ENCODE measurements at places on chromosomes 6 and 20.

- peak; percentile 20 for DNase-seq
Measured at GRCh38 chr6:91718198-91718597, 1131.3 kb upstream of the MAP3K7 start.

- peak; percentile 74 for DNase-seq
Measured at GRCh38 chr20:48718786-48719578, 108.8 kb downstream of the PREX1 start.

GRCh38 chr20:41776421-41776820 is 158.2 kb upstream of the CHD6 start:
- no peak for DNase-seq

- DNase-seq, result no peak
Measured at GRCh38 chr6:163207431-163208383, 206.8 kb upstream of the QKI start.

GRCh38 chr20:46375771-46376170 is 30.6 kb downstream of the ELMO2 start:
- no peak for DNase-seq

GRCh38 chr20:57003012-57003411 is 263.4 kb downstream of the BMP7 start:
- no peak for DNase-seq

GRCh38 chr20:50567860-50568548 is 57.8 kb downstream of the PTPN1 start:
- DNase-seq, result no peak

DNA sequence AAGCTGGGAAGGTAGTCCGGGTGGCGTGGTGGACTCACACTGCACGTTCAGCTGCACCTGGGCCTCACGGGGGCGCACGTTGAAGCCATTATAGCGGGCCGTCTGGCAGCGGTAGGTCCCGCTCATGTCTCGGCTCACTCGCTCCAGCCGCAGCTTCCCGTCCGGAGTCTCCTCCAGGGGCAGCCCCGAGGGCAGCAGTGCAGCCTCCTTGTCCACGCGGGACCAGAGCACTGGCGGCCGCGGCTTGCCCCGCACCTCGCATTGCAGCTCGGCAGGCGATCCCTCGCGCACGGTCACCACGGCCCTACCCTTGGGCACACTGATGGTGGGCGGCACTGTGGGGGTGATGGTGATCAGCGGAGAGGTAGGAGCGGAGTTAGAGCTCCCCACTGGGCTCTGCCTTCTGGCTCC is 47.6 kb downstream of the MDGA1 start:
- peak; percentile 19 for DNase-seq

DNA sequence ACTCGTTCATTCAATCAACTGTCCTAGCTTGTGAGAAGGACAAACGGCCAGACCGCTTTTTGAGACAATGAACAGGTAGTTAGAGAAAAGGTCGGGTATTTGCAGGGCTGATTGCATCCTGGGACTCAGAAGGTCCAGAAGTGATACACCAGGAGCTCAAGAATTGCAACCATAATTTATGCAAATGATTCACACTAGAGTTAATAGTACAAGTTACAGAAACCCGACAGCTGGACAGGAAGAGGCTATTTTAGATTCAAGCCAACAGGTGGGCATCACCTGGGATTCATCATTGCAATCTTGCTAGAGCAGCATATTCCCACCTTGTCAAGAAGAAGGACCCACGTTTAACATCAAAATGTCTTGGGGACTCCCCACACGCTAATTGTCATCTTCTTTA is 83.5 kb downstream of the TNFAIP3 start:
- peak; percentile 56 for DNase-seq

- no peak for DNase-seq
Measured at GRCh38 chr6:159892053-159892452, 1.3 kb downstream of the MAS1 start.

DNA sequence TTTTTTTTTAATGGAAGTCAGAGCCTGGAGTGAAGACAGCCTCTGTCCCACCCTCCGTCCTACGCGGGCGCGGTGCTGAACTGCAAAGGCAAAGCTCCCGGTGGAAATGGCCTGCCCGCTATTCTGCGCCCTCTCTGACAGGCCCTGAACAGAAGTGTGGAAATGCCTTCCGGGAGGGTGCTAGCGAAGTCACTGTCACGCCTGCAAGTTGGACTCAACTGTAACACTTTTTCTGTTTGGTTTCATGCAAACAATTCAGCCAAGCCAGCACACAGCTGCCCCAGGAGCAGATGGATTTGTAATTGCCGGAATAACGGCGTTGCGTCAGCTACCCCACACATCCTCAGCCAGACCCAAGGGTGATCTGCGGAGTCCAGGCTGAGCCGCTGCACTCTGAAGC is 107.6 kb downstream of the PSMB1 start:
- no peak for DNase-seq

DNA sequence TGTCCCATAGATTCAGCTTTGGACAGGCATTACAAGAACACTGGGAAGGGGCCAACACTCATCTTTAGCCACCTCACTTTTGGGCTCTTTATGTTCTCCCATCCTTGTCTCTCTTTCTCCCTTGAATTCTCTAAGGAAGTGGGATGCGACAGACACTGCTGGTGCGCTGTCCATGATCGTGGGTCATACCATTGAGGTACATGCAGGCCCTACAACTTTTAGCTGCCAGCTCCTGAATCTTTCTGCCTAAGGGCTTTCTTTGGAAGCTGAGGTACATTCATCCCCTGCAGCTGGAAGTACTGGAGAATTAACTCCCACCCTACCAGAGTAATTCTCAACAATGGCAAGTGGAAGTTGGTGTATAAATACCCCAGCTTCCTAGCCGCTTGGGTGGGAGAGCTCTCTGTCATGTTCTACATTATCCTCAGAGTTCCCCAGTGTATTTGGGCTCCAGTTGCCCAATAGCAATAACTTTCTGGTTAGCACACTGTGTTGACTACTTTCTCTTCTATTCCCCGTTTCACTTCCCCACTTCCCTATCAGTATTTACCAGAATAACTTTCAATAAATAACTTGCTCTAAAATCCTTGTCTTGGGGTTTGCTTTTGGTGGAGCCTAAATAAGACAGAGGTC is 309.4 kb upstream of the RNF24 start:
- no peak for DNase-seq

GRCh38 chr6:141451181-141451510 is 681.6 kb upstream of the GJE1 start:
- no peak for DNase-seq

GRCh38 chr6:53539561-53539960 is 5.3 kb downstream of the GCLC start:
- no peak for DNase-seq

DNA sequence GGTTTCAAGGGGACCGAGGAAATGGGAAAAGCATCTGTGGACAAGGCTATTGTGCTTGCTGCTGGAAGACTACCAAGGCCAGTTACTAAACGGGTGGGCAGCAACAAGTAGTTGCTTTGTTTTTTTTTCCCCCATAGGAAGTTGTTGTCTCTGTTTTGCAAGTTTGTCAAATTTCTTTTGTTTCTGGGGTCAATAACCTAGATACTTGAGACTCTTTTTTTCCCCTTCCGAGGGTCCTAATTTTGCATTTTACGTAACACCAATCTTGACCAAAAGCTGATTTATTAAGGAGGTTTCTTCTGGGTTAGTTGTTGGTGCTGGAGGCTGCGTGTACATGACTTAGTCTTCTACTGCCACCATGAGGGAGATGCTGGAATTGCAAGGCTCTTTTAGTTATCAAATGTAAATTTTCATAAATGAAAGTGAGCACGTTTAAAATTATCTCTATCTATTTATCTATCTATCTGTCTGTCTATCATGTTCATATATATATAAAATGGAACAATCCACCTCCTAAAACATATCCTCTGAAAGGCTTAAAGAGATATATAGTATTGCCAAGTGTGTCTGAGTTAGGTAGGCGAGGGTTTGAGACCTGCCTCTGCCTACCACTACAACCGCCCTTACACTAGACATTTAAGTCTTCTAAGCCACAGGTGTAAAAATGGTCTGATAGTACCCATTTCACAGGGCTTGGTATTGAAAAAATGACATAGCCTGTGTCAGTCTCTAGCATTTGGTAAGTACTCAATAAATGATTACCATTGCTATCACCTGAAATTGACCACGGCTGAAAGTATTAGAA is 60.2 kb downstream of the GCLC start:
- DNase-seq, result peak; percentile 79

DNA sequence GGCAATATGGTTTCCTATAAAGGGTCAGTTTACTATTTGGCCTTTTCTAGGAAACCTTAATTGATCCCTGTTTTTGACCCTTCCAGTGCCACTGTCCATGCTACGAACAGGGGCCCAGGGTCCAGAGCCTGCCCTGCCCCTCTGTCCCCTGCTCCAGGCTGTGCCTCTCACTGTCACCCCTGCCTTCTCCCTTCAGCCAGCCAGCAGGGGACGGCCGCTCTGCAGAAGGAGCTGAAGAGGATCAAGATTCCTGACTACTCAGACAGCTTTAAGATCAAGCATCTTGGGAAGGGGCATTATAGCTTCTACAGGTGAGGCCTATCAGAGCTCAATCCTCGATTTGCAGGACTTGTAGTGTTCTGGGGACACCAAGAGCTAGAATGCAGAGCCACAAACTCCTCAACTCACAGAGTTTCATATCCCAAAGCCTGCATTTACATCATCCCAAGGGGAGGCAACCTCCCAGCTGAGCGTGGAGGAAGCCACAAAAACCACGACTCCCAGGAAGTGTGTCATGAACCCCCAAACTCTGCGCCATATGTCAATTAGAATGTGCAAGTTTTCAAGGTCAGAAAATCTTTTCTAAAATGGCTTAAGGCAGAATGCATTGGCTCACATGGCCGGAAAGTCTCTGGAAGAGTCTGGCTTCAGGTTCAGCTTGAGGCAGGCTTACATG is 3.6 kb downstream of the BPI start:
- no peak for DNase-seq

GRCh38 chr6:167803816-167804215 is 22.9 kb upstream of the AFDN start:
- no peak for DNase-seq

DNA sequence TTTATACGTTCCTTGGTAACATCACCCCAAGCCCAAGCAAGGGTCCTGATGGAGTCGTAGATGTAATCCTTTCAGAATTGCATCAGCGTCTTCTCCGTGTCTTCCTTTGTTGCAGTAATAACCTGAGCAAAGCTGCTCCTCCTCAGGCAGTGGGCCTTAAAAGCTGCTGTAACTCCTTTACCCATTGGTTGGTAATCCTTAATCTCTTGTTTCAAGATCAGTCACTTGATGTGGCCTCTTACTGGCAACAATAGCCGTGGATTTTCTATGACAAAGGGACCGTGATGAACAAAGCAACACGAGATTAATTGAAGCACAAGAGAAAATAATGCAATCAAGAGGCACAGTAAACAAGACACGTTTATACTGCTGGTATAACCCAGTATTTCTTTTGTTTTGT is 44.6 kb downstream of the ALDH5A1 start:
- no peak for DNase-seq

DNA sequence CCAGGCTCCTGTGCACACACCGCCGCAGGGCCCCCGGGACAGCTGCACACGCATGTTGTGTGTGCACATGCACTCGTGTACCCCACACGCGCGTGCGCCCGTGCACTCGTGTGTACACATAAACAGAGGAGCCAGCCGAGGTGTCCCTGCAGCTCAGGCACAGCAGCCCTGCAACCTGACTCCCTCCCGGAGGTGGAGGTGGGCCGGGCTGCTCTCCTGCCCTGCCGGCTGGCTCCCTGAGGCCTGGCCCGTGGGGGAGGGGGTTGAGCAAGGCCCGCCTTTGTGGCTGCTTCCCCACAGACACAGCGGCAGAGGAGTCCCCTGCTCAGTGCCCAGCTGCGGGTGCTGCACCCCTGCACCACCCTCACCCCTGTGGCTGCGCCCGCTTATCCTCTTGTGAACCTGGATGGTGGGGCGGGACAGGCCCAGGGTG is 624 bp downstream of the RBBP8NL start:
- no peak for DNase-seq

DNA sequence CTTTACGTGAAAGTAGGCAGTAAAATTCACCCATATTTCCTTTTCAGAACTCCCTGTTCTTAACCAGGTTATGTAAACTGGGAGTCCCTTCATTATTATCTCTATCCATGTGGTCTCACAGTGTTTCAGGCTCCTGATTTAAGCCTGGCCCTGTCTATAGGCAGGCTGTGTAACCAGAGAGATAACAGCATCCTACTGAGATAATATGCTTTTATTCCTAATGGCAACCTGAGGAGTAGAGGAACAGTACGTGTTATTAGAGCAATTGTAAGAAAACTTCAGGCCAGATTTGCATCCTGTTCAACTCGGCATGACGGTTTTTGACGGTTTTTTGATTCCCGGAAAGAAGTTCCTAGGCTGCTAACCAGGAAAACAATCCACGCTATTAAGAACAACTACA is 16.9 kb downstream of the FUT9 start:
- DNase-seq, result no peak

- no peak for DNase-seq
Measured at GRCh38 chr6:117956386-117956785, 49.3 kb downstream of the SLC35F1 start.

- DNase-seq, result no peak
Measured at GRCh38 chr20:47304287-47304686, 52.2 kb downstream of the ZMYND8 start.

DNA sequence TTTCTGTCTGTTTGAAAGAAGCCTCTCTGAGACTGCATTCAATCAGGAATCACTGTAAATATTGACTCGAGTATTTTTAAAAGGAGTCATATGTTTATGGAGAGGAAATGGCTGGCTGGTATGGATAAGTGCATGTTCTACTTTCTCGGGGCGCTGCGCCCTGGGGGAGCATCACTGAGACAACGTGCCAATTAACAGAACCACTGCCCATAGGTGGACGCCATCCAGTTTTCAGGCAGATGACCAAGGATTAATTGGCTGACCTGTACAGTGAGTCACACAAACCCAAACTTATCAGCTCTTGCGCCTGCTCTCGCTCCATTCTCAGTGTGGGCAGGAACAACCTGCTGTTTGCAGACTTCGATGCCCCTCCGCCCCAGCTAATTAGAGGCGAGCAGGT is 571.2 kb downstream of the QKI start:
- no peak for DNase-seq

GRCh38 chr20:21517566-21518277 is 3.9 kb upstream of the NKX2-2 start:
- DNase-seq, result no peak

DNA sequence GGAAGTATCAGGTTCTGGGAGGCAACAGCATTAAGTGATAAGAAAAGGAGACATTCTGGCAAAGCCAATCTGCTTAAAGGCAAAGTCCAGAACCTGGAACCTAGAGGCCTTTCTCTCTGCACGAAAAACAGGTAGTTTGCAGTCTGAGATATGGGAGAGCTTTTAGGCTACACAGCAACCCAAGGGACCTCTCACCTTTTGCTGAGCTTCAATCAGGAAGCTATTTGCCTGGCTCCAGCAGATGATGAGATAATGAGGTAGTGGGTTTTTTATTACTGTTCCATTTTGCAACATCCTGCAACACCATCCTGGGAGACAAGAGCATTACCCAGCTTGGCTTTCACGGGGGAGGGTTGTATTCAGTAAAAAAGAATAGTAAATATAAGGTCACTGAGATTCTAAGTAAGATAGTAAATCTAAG is 143.1 kb downstream of the ADGRG6 start:
- DNase-seq, result no peak

GRCh38 chr6:165849534-165850430 is 186.7 kb upstream of the PDE10A start:
- peak; percentile 8 for DNase-seq

GRCh38 chr20:59448851-59449444 is 148.5 kb downstream of the EDN3 start:
- no peak for DNase-seq

GRCh38 chr20:23409800-23410199 is 11.5 kb downstream of the NAPB start:
- DNase-seq, result no peak

- no peak for DNase-seq
Measured at GRCh38 chr6:161561908-161562307, 288.0 kb upstream of the AGPAT4 start.

GRCh38 chr6:144582939-144583613 is 297.9 kb downstream of the UTRN start:
- DNase-seq, result peak; percentile 89

Data from GM12865 (cell line).